Muscle of leg (tissue), 16 donors: ENCODE measurements at places on chromosomes 5 and 9. TPM values are rescaled to one million over a fixed set of nuclear protein-coding genes. Genes with fewer than 3 reads are reported as not detected.

The RLN1 gene
- 0.35 TPM for total RNA-seq

The ADCY2 gene
- 17.5 TPM for total RNA-seq

The CCNO gene
- total RNA-seq = 0.04 TPM

The BAAT gene
- total RNA-seq = 0.66 TPM

The GDA gene
- 0.49 TPM for total RNA-seq

The IRX4 gene
- total RNA-seq = 0.13 TPM

The ABLIM3 gene
- total RNA-seq = 33.2 TPM

The PPP2R2B gene
- 3.5 TPM for total RNA-seq

The ADAMTS19 gene
- 39.6 TPM for total RNA-seq

The GRXCR2 gene
- total RNA-seq = not detected

The ZNF454 gene
- total RNA-seq = 4.9 TPM

The SYNPO gene
- 7.7 TPM for total RNA-seq

The ADAMTS16 gene
- 4.3 TPM for total RNA-seq

The PCDHGB1 gene
- total RNA-seq = 1.3 TPM

The ELOVL7 gene
- 0.13 TPM for total RNA-seq

The TEX48 gene
- not detected for total RNA-seq

The NCS1 gene
- total RNA-seq = 30.4 TPM

The INSL6 gene
- total RNA-seq = not detected

The HMMR gene
- total RNA-seq = 10.8 TPM

The RNF183 gene
- 0.04 TPM for total RNA-seq

The GDNF gene
- 1.6 TPM for total RNA-seq

The TRIM36 gene
- 2.0 TPM for total RNA-seq

The PRR16 gene
- 6.0 TPM for total RNA-seq

The ARSI gene
- total RNA-seq = 6.8 TPM

The PRR7 gene
- total RNA-seq = 0.93 TPM

The TUBB4B gene
- total RNA-seq = 97.1 TPM

The CDH9 gene
- total RNA-seq = 0.18 TPM

The ZNF367 gene
- 5.8 TPM for total RNA-seq

The PPIP5K2 gene
- 45.3 TPM for total RNA-seq

The MLANA gene
- not detected for total RNA-seq

The FOXD4L5 gene
- total RNA-seq = 0.13 TPM

The CPEB4 gene
- total RNA-seq = 36.5 TPM

The TAF1L gene
- total RNA-seq = under 0.01 TPM

The UBAP1 gene
- 17.9 TPM for total RNA-seq

The TAF11L10 gene
- total RNA-seq = not detected

The LMX1B gene
- 1.0 TPM for total RNA-seq

The IFT74 gene
- total RNA-seq = 15.1 TPM

The TRIP13 gene
- total RNA-seq = 5.7 TPM

The FAM221B gene
- not detected for total RNA-seq

The HRCT1 gene
- total RNA-seq = 1.2 TPM

The PROB1 gene
- 18.8 TPM for total RNA-seq
